ENCODE measurements at places on chromosomes 6 and 20. TPM values are rescaled to one million over a fixed set of nuclear protein-coding genes. Genes with fewer than 3 reads are reported as not detected.

RBM24 gene
- total RNA-seq = 0.21 TPM

PRDM13 gene
- total RNA-seq = under 0.01 TPM

OR2B6 gene
- total RNA-seq = not detected

FAXC gene
- total RNA-seq = not detected

TBXT gene
- not detected for total RNA-seq

TFB1M gene
- 7.3 TPM for total RNA-seq

IL20RA gene
- total RNA-seq = 0.10 TPM

PRKN gene
- 6.1 TPM for total RNA-seq

PEX6 gene
- 10.0 TPM for total RNA-seq

RUNX2 gene
- total RNA-seq = 10.4 TPM

FLRT3 gene
- total RNA-seq = not detected

TASP1 gene
- 8.6 TPM for total RNA-seq

LHFPL5 gene
- total RNA-seq = not detected

TMC2 gene
- total RNA-seq = not detected

APCDD1L gene
- not detected for total RNA-seq

MAS1L gene
- not detected for total RNA-seq

BICRAL gene
- total RNA-seq = 13.0 TPM

TNFRSF21 gene
- total RNA-seq = 5.2 TPM

PAX1 gene
- total RNA-seq = not detected

SLC24A3 gene
- 1.0 TPM for total RNA-seq

FAM217B gene
- total RNA-seq = 8.3 TPM

ZBTB9 gene
- total RNA-seq = 3.5 TPM

MYL9 gene
- total RNA-seq = 10.9 TPM

CCN6 gene
- not detected for total RNA-seq

All from mononuclear cell (primary cell).